ENCODE measurements at places on chromosomes 4 and X.

- DNase-seq, result no peak
Observed at GRCh38 chr4:152278172-152278504, 257.8 kb downstream of the FBXW7 start.

DNA sequence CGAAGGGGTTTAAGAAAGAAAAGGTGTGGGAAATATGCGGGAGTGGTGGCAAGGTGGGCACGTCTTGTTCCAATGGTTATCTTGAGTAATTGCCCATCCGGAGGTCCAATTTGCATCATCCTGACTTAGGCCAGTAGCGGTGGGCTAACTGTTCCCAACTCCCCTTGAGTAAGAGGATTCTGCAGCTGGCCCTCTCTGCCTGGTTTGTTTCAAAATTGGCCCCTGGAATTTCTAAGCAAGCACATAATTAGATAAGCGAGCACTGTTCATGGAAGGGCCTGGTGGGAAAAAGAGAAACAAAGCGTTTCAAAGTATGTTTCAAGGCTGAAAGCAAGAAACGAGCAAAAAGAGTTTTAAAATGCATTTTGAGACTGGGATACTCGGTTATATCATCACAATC is 198.2 kb downstream of the CEP135 start:
- no peak for DNase-seq

DNA sequence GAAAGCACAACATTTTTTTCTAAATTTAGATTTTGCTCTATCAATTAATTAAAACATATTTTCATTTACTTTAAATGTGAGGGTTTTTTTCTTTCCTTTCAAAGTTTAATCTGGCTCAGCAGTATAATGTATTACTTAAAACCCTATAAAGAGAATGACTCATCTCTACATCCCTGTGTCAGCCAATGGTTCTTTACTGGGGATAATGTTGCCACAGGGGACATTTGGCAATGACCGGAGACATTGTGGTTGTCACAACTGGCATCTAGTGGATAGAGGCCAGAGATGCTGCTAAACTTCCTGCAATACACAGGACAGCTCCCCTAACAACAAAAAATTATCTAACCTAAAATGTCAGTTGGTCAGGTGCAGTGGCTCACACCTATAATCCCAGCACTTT is 53.8 kb downstream of the SYNPO2 start:
- no peak for DNase-seq

- DNase-seq, result no peak
Observed at GRCh38 chr4:186953599-186954260, 230.1 kb upstream of the FAT1 start.

DNA sequence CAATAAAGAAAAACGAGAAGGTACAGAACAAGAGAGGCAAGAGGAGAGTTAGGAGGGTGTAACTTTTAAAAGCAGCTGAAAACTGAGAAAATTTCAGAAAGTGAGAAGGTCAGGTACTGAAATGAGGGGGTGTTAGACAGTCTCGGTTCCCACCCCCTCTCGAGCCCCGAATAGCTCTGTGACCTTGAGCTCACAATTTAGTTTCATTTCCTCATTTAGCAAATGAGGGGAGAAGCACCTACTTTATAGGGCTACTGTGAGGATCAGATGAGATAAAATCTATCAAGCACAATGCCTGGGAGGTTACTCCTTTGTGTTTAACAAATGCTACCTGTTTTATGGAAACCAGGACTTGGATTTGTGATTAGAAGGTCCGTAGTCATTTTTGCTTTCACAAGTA is 4.9 kb downstream of the UGT8 start:
- no peak for DNase-seq

Data from activated T-helper 9 cell treated with anti-CD3 and anti-CD28 coated beads, Interleukin-2, amount 50 U/mL, for 16 hours (primary cell).